Heart right ventricle (tissue), 16 donors: ENCODE measurements at places on chromosomes 12 and 14. TPM values are rescaled to one million over a fixed set of nuclear protein-coding genes. Genes with fewer than 3 reads are reported as not detected.

DNA sequence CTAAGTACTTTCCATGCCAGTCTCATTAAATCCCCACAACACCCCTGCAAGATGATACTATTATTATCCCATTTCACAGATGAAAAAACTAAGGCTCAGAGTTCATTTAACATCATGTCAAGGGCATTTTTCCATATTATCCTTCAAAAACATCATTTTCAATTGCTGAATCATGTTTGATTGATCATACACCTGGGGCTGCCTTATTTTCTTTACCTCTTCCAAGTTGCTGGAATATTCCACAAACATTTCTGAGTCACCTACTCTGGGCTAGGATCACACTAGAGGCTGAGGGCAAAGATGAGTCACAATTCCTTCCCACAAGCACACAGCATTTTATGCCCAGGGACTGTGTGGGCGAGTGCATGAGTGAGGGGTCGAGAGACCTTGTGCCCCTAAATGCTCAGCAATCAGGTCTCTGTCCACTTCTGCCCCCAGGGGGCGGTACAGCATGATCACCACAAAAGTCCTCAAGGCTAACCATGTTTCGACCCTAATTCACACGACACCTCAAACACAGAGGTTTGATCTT, 14.1 kb upstream of the TMEM119 start:
- no peak overlapping the region for H3K4me3 ChIP-seq
- no peaks in the 10 kb centered on the region for H3K36me3 ChIP-seq
- no peak for DNase-seq
- peaks cover 40% of the 10 kb centered on the region for H3K4me1 ChIP-seq
- H3K27me3 ChIP-seq: no peaks in the 10 kb centered on the region

- no peak overlapping the region for H3K4me3 ChIP-seq
- no peak for DNase-seq
- no peaks in the 10 kb centered on the region for H3K27me3 ChIP-seq
- H3K4me1 ChIP-seq: peaks cover 18% of the 10 kb centered on the region
Observed at GRCh38 chr14:68712703-68713370, 80.0 kb downstream of the ZFP36L1 start.

DNA sequence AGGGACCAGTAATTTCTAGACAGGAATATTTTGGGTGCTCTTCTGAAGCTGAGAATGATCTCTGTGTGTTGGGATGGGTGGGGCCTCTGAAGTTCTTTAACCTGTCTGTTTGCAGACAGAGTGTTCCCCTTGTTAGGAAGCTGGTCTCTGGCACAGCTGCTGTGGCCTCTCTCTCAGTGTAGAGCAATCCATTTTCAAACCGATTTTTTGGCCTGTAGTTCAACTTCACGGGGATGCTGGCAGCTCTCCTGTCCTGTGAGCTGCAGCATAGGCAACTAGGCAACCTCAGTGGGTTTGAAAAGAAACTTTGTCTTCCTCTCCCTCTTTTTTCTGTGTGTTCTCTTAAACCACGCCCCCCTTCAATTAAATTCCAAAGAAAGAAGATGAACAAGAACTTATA, 69.1 kb downstream of the SMOC1 start:
- H3K4me3 ChIP-seq: no peak overlapping the region
- H3K27me3 ChIP-seq: peaks cover 21% of the 10 kb centered on the region

DNA sequence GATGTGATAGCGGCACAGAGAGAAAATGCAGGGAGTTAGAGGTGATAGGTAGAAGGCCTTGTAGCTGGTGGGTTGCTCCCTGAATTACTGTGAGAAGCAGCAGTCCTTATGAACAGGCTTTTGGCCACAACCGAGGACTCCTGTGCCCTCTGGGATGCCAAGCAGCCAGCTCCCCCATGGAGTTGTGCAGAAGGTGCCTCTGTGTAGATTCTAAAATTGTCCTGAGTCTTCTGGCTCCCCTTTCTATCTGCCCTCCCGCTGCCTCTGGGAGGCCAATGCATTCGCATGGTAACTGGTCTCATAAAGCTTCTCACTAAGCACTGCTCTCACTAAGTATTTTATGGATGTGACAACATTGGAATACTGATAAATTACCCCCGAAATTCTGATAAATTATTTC, 16.1 kb upstream of the SUSD6 start:
- no peak overlapping the region for H3K4me3 ChIP-seq
- no peak overlapping the region for H3K27ac ChIP-seq
- no peak for DNase-seq
- no peaks in the 10 kb centered on the region for H3K36me3 ChIP-seq
- no peaks in the 10 kb centered on the region for H3K4me1 ChIP-seq

DNA sequence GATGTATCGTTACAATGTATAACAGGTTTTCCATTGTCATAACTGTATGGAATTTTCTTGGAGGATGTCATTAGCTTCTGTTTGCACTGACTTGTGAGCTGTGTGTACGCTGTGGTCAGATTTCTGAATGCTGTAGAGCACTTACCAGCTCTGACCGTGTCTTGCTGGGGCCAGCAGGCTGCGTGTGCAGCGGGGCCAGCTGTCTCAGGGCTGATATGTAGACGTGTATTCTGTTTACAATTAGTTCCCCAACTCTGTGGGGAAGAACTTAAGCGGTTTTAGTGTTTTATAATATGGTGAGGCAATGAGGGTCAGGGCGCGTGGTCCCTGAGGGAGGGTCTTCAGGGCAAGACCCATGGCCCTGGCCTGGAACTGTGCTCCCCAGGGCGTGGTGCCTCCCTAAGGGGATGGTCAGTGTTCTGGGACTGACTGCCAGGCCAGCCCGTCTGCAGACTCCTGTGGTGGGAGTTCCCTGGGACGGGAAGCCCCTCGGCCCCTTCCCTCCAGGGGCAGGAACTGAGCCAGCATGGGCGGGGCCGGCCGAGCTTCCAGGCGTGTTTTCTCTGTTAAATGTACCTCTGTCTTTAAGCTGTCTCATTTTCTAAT, 18.7 kb downstream of the XRCC3 start:
- H3K36me3 ChIP-seq: peaks cover 19% of the 10 kb centered on the region
- peaks cover 59% of the 10 kb centered on the region for H3K4me1 ChIP-seq
- no peak overlapping the region for H3K27ac ChIP-seq
- H3K4me3 ChIP-seq: no peak overlapping the region
- H3K27me3 ChIP-seq: no peaks in the 10 kb centered on the region

DNA sequence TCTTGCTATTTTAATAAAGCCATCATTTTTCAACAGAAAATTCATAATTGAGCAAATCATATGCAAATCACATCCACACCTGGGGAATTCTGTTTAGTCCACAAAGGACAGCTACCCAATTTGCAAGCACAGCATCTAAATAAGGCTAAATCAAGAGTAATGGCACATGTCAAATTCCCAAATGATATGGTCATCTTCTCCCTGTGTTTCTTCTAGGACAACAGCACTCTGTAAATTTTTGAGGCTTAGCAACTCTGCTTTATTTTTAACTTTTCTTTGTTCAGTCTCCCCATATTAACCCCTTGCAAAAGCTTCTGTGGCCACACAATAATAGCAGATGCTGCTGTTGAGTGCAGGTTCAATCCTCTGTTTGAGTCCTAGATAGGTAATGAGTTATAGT, 155.6 kb upstream of the DAAM1 start:
- H3K27me3 ChIP-seq: no peaks in the 10 kb centered on the region
- H3K4me3 ChIP-seq: no peak overlapping the region
- no peak overlapping the region for H3K27ac ChIP-seq
- no peak for DNase-seq

The DDX47 gene
- 28.1 TPM for total RNA-seq

The REM2 gene
- not detected for total RNA-seq

The CCDC77 gene
- 4.4 TPM for total RNA-seq
